Thoracic aorta (tissue), 2 donors: ENCODE measurements at places on chromosomes 4 and X. TPM values are rescaled to one million over a fixed set of nuclear protein-coding genes. Genes with fewer than 3 reads are reported as not detected.

GPR34 gene
- total RNA-seq, result 38.6 TPM

MAB21L2 gene
- total RNA-seq, result 13.9 TPM

GRCh38 chr4:145348291-145348690 is 133.4 kb upstream of the SMAD1 start:
- no peak for DNase-seq

DNA sequence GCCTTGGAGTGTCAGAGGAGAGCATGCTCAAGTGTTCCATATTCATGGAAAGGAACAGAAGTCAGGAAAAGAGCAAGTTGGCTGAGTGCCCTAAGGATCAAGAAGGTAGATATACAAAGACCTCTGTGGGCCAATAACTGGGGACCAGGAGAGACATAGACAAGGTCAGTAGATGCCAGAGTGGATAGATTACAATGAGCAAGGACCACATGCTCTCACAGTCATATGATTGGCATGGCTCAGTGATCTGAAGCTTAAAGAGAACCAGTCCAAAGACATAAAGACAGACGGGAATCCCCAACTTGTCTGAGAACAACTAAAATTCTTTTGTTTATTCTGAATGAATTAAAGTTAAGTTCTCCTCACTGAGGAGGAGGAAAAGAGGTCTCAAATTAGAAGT is 289.7 kb downstream of the HS3ST1 start:
- no peak for DNase-seq

GRCh38 chr4:54575919-54576318 is 81.8 kb upstream of the KIT start:
- DNase-seq, result no peak

- DNase-seq, result no peak
These were observed 46.9 kb downstream of the SEPTIN11 start for GRCh38 chr4:76996445-76996844.

- DNase-seq, result no peak
These were observed 55.6 kb downstream of the PBDC1 start for GRCh38 chrX:76228499-76228898.

FABP2 gene
- not detected for total RNA-seq

REPS2 gene
- total RNA-seq, result 22.9 TPM

DNA sequence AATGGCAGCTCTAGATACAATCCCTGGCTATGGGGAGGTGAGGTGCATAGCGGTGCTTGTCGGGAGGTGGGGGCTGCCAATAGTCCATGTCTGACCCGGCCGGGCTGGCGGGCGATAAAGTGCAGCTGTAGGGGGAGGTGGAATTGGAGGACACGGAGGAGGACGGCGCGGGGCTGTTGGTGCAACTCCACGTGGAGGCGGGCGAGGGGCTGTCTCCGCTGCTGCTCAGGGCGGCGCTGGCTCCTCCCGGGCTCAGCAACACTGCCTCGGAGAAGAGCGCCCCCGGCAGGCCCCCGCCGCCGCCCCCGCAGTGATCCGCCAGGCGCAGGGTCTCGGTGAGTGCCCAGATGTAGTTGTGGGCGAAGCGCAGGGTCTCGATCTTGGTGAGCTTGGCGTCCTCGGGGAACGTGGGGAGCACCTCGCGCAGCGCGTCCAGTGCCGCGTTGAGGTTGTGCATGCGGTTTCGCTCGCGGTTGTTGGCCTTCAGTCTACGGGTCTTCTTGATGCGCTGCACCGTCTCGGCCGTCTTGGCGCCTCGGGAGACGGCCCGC is 1.3 kb downstream of the NEUROG2 start:
- no peak for DNase-seq

DNA sequence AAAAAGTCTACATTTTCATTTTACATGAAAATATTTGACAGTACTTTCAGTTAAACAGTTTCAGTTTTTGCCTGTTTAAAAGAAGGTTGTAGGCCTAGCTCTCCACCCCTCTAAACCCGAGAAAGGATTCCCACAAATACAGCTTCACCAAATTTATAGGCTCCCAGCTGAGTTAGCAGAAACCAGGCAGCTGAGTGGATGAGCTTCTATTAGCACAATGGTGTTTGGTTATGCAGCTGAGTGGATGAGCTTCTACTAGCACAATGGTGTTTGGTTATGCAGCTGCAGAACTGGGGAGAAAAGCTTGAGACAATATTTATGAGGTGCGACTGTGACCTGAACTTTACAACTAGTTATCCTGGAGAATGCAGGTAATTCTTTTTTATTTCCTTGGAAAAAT is 36.6 kb upstream of the PAQR3 start:
- no peak for DNase-seq

- DNase-seq, result no peak
These were observed 44.8 kb upstream of the NUDT6 start for GRCh38 chr4:122967231-122967630.

FOXP3 gene
- total RNA-seq, result not detected

DNA sequence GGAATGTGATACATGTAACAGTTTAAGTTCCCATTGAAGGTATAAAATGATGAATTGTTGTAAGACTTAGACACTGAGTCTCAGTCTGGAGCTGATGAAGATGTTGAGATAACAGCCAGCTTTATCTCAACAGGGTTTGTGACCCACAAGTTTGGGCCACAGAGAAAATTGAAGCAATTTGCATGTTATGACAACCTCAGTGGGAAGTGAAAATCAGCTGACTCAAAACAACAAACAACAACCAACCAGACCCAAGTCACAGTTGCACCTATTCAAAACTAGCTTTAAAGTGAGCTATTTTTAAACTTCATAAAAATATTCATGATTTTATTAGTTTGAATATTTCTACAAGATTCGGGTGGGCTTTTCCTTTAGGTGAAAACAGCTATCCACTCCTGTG is 8.0 kb downstream of the SFRP2 start:
- no peak for DNase-seq

SPARCL1 gene
- 2,315 TPM for total RNA-seq

DNA sequence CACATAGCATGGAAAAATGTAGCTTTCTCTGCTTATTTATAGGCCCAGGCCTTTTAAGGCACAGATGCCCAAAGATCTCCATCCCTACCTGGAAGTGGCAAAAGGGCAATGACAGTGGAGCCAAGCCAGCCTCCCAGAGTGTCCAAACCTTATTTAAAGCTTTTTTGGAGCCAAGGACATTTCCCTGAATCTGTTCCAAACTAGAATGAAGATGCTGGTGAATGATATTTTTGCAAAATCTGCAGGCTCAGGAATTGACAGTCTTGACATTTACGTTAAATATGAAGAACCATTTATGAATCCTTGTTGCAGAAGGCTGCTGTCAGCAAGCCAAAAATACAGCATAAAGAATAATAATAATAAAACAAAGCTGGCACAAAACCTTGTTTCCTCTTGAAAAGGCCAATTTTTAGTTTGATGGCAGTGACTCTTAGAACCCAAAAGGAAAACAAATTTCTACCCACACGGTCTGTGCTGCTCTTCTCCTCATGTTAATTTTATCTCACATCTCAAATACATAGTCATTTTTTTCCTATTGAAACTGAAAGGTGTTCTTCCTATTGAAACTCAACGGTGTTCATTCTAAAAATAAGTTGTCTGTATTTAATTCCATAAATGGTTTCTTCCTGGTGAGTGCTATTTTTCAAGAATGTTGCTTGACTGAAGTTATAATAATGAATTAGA is 206.3 kb upstream of the TBL1X start:
- no peak for DNase-seq

- no peak for DNase-seq
These were observed 211.7 kb upstream of the AGTR2 start for GRCh38 chrX:115958687-115959359.

MAGEA4 gene
- total RNA-seq, result not detected

- DNase-seq, result no peak
These were observed 235.1 kb downstream of the NR3C2 start for GRCh38 chr4:148207068-148207467.

GRCh38 chr4:36285784-36286480 is 4.5 kb downstream of the DTHD1 start:
- DNase-seq, result no peak

DNA sequence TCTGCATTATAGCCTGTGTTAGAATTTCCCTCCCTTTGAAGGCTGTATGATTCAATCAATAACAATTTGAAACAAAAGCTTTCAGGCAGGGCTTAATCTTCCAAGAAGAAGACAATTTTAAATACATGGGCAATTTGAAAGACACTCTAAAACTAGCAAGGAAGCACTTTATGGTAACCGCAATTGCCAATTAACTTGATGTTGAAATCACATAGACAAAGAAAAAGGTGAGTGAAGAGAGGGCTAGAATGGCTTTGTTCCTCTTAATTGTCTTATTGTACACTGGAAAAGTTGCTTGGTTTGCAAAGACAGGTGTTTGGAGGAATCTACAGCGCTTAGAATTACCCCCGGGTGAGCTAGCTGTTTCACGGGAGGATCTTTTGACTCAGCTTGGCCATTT is 74.4 kb upstream of the PRKX start:
- DNase-seq, result no peak

PFKFB1 gene
- total RNA-seq, result not detected

PDE5A gene
- total RNA-seq, result 158 TPM

- DNase-seq, result no peak
These were observed 98.9 kb downstream of the LARP1B start for GRCh38 chr4:128159967-128160366.

- no peak for DNase-seq
These were observed 11.9 kb downstream of the RPS6KA3 start for GRCh38 chrX:20254712-20255299.

MAGEA10 gene
- total RNA-seq, result not detected

DRD5 gene
- total RNA-seq, result not detected

GRCh38 chr4:140499391-140499790 is 1.3 kb upstream of the MGAT4D start:
- no peak for DNase-seq

PNPLA4 gene
- total RNA-seq, result 0.95 TPM

- DNase-seq, result no peak
These were observed 43.2 kb downstream of the QDPR start for GRCh38 chr4:17468619-17469221.

- no peak for DNase-seq
These were observed 72.1 kb upstream of the FAM241A start for GRCh38 chr4:112073181-112073580.

LRIT3 gene
- 1.4 TPM for total RNA-seq

- no peak for DNase-seq
These were observed 4.6 kb upstream of the RS1 start for GRCh38 chrX:18676470-18676869.

GLUD2 gene
- 0.27 TPM for total RNA-seq

DNA sequence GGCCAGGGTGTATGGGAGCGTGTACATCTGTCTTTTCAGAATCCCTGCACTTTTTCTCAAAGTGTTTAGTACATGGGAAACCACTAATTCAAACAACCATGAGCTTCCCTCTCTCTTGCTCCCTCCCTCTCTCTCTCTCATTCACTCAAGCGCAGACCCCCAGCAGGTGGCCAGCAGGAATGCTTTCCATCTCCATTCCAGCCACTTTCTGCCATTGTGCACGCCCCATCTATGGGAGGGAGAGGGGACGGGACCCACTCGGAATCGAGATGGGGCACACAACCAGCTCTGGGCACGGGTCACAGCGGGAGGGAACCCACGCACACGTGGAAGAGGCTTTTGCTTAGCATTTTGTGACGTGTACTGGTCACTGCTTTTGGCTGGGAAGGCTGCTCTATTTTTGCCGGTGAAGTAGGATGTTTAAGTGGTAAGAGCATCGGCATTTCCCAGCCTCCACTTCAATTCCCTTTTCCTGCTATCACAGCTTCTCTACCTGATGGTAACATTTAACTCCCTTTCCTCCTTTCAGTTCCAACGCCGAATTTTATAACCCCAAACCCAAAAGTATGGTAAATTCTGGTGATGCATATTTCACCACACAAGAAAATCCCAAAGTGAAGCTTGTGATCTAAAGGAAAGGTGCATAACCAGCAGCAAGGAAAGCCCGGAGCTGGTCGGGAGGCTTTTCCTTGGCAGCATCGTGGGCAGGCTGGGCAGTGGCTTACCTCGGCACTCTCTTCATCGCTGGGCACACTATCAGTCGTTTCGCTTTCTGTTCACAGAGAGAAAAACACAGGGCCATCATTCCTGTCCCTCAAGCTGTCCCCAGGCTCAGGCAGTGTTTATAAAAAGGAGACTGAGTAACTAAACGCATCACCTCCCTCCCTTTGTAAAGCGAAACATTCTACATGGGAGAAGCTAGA is 84.1 kb downstream of the IRF2 start:
- DNase-seq, result no peak

DNA sequence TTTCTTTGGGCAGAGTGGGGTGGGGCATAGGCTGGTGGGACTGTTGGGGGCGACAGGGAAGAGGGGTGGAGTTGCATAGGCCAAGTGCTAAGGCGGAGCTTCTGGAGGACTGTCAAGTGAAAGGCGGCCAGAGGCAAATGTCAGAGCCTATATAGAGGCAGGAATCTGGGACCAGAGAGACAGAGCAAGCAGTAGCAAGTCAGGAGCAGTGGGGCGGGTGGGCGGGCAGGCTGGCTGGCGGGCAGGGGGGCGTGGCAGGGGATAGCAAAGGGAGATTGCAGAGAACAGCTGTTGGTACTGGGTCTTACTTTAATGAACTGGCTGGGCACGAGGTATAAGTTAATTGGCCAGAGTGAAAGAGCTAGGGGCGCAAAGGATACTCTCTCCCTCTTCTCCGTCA is 89.8 kb downstream of the RTL9 start:
- no peak for DNase-seq
